Endothelial cell of umbilical vein (primary cell): ENCODE measurements at places on chromosomes 3 and 15. TPM values are rescaled to one million over a fixed set of nuclear protein-coding genes. Genes with fewer than 3 reads are reported as not detected.

The CX3CR1 gene
- not detected in 2 replicates for total RNA-seq

The GHRL gene
- not detected in 2 replicates for total RNA-seq

The GOLGA8J gene
- 0.35 TPM in 1 of 2 replicates, not detected in the other for total RNA-seq

The ACTC1 gene
- not detected in 2 replicates for total RNA-seq

The COX5A gene
- total RNA-seq: 220 and 232 TPM in 2 replicates

The GPR149 gene
- total RNA-seq: not detected in 2 replicates

DNA sequence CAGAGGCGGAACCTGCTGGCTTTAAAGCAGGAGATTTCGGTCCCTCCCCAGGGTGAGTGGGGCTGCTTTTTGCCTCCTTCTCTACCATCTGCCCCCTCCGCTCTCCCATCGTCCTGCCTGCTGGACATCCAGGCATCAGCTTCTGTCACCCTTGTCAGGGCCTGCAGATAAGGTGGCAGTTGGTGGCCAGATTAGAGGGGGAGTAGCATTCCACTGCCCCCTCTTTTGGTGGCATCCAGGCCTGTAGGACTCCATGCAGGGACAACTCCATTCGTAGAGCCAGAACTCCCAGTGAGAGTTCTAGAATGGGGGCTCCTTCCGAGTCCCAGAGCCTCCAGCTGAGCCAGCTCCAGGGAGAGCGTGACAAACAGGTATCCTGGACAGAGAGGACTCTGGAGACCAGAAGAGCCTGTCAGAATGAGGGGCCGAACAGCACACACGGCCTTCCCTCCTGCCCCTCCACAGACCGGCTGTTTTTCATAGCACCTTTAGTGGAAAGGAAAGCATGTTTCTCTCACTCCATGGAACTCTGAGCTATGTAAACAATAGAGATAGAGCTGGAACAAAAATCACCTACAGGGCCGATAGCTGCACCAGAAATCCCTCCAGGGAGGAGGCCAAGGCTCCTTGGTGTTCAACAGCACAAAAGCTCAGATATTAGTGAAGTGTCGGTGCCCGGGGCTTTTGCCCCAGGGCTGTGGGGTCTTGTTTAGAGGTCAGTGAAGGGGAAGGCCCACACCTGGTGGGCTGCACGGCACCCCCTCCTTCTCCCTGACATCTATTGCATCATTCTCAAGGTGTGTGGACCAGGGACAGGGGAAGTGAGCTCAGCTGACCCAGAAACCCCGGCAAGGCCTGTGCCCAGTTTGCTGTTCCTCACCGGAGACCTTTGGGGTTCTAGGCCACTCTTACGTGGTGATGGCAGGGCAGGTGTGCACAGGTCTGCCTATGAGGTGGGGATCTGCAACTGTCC is 34.2 kb downstream of the MAGEF1 start:
- no peak overlapping the region for H3K4me3 ChIP-seq
- no peaks in the 10 kb centered on the region for H3K27me3 ChIP-seq
- H3K27ac ChIP-seq: no peak overlapping the region
- H3K36me3 ChIP-seq: no peaks in the 10 kb centered on the region
- DNase-seq: no peak

DNA sequence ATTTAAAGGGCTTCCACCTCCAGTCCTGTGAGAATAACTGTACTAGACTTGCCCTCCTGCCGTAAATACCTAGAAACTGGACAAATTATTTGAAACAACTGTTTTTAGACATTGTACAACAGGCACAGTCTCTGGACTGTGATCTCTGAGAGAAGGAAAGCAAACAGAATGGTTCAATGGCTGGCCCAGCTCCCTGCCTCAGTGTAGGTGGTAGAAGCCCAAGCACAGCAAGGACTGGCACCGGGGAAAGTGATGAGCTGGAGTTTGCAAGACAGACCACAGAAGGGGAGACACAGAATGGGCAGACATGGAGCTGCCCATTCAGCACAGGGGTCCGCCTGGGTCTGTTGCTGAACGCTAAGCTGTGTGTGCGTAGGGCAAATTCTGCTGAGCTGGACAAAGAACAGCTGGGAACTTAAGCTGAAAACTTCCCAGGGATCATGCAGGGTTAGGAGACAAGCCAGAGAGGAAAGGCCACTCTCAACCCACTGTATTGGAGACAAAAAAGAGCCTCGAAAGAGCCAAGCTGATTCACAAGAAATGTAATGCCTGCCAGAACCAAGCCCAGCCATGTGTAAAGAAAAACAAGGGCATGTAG is 52.6 kb upstream of the SEC61A1 start:
- no peak overlapping the region for H3K4me3 ChIP-seq
- H3K27me3 ChIP-seq: peaks cover 4% of the 10 kb centered on the region
- H3K27ac ChIP-seq: no peak overlapping the region
- DNase-seq: no peak
- H3K4me1 ChIP-seq: no peaks in the 10 kb centered on the region
- H3K36me3 ChIP-seq: no peaks in the 10 kb centered on the region

DNA sequence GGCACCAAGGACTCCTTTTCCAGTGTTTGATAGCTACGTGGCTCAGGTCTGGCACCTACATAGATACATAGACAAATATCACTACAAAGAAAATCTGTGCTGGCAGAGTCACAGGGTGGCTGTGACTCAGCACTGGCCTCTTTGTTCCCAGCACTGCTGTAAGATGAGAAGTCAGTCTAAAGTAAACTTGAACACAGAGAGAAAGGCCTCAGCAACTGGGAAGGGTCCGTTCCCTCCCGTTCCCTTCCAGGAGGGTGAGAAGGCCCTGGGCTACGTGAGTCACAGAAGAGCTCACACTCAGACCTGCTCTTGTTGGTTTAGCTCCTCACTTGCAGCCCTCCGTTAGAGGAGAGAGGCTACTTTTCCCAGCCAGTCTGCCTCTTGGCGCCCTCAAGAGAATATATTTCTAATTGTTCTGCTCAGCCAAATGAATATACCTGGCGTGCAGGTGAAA is 23.1 kb downstream of the ANXA2 start:
- peaks cover 85% of the 10 kb centered on the region for H3K4me1 ChIP-seq
- peak; percentile 98 for DNase-seq
- peaks cover 21% of the 10 kb centered on the region for H3K36me3 ChIP-seq
- peak overlapping the region; percentile 98 for H3K27ac ChIP-seq
- H3K4me3 ChIP-seq: no peak overlapping the region

- no peak overlapping the region for H3K27ac ChIP-seq
- no peaks in the 10 kb centered on the region for H3K36me3 ChIP-seq
- H3K4me1 ChIP-seq: no peaks in the 10 kb centered on the region
- no peaks in the 10 kb centered on the region for H3K27me3 ChIP-seq
- no peak for DNase-seq
- H3K4me3 ChIP-seq: no peak overlapping the region
Observed at GRCh38 chr15:33402600-33402999, 91.8 kb downstream of the RYR3 start.

- no peak for DNase-seq
- H3K27ac ChIP-seq: no peak overlapping the region
- peaks cover 7% of the 10 kb centered on the region for H3K4me1 ChIP-seq
- H3K27me3 ChIP-seq: peaks cover 2% of the 10 kb centered on the region
- no peak overlapping the region for H3K4me3 ChIP-seq
- H3K36me3 ChIP-seq: no peaks in the 10 kb centered on the region
Observed at GRCh38 chr3:184015381-184016019, 2.2 kb downstream of the ABCC5 start.

- no peak overlapping the region for H3K4me3 ChIP-seq
- no peaks in the 10 kb centered on the region for H3K36me3 ChIP-seq
- H3K27ac ChIP-seq: no peak overlapping the region
- H3K4me1 ChIP-seq: no peaks in the 10 kb centered on the region
- no peaks in the 10 kb centered on the region for H3K27me3 ChIP-seq
- no peak for DNase-seq
Observed at GRCh38 chr15:72890043-72890442, 106.5 kb upstream of the ADPGK start.

DNA sequence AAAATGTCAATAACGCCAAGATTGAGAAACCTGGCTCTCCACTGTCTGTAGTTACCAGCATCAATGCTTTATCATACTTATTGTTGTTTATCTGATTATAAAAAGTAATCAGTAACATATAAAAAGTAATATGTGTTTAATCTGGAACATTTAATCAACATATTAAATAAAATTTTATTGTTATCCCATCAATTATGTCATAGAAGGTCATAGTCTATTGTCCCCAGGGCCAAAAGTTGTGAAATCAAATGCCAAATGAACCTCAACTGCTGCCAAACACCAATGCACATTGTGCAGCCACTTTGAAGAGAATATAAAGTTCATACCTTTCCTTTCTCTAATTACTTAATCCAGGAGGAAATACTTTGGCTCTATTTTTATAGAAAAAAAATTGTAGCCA is 106.6 kb downstream of the EOMES start:
- H3K27ac ChIP-seq: no peak overlapping the region
- no peaks in the 10 kb centered on the region for H3K36me3 ChIP-seq
- no peaks in the 10 kb centered on the region for H3K27me3 ChIP-seq
- H3K4me1 ChIP-seq: no peaks in the 10 kb centered on the region
- no peak for DNase-seq
- H3K4me3 ChIP-seq: no peak overlapping the region

GRCh38 chr3:4409415-4409814 is 57.7 kb downstream of the SUMF1 start:
- H3K27ac ChIP-seq: no peak overlapping the region
- H3K4me3 ChIP-seq: no peak overlapping the region
- H3K27me3 ChIP-seq: no peaks in the 10 kb centered on the region
- H3K36me3 ChIP-seq: no peaks in the 10 kb centered on the region
